GM18507 (cell line): ENCODE measurements at places on chromosomes 5 and 9.

DNA sequence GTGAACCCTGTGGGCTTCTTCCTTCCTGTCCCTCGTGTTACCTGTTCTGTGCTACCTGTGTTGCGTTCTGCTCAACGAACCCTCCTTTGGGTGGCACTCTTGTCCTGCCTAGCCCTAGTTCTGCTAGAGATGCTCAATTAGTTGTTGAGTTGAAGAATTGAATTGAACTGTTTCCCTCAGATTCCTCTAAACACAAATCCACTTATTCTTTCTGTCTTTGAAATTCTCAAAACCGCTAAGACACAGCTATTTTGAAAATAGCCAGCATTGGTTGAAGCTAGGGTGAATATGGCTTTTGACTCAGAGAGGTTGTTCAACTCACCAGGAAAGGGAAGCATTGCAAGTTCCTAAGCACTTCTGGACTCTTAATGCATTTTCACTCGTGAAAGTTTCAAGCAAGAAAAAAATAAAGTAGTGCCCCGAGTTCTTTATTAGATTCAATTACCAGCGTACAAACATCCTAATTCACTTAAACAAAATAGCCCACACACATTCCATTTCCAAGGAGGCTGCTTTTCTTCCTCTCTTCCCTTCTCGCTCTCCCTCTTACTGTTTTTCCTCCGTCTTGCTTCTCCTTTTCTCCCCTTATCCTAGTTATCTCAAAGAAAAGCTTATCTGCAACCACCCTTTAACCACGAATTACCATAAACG lies 642 bp upstream of the ITGA1 start:
- no peak for DNase-seq

DNA sequence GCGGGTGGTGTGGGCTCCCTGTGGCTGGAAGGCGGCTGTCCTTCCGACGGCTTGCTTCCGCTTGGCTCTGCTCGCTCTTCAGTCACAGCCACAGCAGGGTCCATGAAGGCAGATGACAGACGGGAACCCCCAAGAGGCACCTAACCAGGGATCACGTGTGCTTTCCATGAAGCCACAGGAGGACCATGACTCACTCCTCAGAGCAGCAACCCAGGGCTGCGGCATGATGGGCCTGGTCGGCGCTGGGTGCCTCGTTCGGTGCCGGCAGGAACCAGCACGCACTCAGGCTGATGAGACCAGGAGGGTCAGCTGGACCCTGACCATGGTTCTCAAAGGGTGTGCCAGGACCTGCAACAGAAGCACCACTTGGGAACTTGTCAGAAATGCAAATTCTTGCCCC lies 32.8 kb upstream of the MED10 start:
- no peak for DNase-seq

- DNase-seq = no peak
These were observed 605.0 kb downstream of the MTRR start for GRCh38 chr5:8473827-8474568.

DNA sequence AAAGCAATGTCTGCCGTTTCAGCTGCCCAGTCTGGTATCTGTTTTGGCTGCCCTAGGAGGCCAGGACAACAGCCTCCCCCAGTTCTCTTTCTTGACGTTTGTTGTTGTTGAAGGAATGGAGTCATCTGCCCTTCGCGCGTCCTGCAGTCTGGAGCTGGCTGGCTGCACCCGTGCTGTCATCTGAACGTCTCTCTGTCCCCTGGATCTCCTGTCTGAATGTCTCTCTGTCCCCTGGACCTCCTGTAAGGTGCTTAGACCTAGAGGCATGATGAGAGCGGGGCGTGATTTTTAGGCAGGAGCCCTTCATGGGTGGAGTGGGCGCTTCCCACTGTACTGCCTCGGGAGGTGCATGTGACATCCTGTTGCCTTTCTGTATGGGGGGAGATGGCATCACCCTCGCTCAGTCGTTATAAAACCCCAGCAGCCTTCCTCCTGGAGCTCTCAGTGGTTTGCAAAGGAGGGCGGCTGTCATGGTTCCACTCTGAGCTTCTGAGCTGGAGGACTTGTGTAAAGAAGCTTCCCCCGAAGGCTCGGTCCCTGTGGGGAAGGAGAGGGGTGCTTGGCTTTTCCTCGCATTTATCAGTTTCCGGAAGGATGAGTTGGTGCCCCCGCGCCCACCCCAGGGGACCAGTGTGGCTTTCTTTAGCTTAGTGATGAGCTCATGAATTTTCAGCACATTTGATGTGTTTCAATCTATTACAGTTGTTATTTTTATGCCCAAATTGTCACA lies 49.8 kb upstream of the OLFM1 start:
- DNase-seq = no peak

DNA sequence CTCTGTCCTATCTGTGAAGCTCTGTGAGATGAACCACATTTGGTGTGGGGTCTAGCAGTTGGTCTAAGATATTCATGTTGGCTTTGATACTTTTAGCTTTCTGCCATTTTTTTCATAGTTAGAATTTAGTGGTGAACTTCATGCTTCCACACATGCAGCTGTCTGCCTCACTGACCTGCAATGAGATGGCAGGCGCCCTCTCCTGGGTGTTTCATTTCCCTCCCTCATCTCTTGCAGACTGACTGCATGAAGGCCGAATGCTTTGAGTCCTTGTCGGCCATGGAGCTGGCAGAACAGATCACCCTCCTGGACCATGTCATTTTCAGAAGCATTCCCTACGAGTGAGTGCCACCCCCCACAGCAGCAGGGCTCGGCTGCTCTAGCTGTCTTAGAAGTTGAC lies 26.1 kb upstream of the CKMT2 start:
- no peak for DNase-seq

DNA sequence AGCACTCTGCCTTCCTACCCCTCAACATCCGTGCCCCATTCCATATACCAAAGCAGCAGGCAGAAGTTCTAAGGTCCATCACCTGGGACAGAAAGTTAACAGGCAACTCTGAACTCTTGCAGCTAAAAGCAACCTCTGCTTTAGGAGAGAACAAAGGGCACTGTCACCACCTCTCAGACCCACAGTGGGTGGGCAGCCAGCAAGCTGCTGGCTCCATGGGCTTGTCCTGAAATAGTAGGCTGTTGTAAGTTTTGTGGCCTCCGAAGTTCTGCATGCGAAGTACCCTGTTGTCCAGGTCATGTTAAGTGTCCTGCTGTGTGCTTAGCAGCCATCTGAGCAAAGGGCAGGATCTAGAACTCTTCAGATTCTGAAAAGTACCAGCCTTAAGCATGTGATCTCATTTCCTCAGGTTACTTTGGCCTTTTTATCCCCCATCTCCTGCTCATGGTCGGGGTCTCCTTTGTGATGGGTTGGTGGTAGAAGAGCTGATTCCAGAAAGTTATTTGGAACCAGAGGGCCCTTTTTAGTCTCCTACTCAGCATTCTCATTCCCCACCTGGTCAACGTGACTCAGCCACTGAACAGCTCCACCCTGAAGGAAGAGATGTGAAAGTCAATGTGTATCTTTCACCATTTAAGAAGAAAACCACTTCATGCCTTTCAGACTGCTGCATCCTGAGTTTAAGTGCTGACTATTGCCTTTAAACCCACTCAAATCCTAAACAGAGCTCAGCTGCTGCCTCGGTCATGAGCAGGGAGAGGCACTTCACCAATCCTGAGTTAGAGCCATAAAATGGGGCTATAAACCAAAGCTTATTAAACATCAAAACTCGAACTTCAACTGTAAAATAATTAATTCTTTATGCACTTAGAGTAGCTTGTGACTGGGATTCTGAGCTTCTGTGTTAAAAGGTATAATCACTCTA lies 121.4 kb downstream of the DPYSL3 start:
- DNase-seq = no peak

DNA sequence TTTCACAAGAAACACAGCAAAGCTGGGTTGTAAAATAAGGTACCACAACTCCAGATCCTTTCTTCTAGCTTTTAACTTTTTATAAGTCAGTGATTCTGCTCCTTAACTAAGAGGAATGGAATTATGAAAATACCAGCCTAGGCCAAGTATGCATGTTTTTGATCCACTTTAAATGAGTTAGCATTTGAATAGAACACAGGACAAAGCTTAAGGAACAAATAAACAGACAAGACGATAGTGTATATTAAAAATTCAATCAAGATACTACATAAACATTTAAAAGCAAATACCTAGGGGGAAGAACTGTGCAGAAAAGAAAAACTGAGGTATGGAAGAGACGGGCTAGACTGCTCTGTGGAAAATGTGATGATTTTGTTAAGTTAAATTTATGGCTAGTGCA lies 200.7 kb downstream of the LURAP1L start:
- DNase-seq = no peak

DNA sequence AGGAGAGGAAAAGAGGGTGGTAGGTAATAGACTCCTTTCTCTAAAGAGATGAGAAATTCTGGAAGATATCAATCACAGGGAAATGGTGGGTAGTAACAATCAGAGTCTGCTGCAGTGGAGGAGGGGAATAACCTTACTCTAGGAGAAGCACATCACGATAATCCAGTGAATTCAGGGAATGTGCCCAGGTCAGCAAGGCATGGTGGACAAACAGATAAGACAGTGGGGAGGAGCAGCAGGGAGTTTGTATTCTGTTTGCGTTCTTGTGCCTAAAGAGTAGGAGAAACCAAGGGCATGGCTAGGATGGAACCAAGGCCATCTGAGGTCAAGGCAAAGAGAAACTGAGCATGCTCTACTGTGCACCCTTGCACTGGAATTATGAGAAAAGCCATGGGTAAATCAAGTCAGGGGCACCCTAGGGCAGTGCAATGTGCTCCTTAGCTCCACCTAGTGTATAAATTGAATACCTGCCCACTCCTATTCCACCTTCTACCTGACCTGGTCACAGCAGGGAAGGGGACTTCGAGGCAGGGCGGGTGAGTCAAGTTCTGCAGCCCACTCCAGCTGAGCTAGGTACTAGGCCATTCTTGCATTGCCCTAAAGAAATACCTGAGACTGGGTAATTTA lies 31.6 kb downstream of the RETREG1 start:
- DNase-seq = no peak

DNA sequence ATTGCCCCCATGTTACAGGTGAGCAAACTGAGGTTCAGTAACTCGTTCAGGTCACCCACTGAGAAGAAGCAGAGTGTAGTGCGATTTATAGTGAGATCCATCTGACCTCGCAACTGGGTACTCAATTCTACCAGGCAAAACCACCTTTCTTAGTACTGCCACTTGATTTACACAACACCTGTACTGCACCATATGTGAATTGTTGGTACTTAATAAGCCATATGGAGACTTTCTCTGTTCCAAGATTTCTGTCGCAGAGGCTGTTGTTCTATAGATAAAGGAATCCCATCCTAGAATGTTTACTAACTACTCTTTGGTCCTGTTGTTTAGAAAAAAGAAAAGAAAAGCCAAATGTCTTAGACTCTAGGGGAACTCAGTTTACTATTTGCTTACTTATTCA lies 287.5 kb downstream of the KCTD16 start:
- DNase-seq = no peak

DNA sequence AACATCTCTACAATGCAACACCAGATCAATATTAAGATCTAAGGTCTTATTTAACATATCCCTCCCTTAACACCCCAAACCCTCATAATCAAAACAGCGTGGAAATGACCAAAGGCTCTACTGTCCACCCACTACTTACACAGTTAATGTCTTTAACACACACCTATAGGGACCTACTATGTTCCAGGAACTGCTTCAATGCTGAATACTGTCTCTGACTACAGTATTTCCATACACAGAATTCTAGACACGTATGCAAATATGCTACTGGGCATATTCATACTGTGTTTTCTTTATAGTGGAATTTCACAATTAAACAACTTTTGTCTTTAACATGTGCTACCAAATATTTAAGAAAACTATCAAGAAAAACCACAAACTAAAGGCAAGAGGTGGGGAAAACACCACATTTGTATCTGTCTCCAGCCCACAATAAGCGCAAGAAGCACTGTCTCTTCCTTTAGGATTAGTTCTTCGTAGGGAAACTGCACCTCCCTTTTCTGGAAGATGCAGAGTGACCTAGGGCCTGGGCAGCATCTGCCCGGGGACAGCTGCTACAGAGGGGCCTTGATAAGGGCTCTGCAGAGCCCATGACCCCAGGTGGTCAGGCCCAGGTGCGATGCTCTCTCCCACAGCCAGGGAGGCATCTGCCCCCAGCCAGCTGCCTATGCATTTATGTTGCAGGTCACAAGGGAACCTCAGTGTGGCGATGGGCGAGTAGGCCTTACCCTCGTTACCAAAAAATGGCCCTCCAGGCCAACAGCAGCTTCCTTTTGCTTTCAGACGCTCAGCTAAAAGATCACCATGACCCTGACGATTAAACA lies 55.2 kb downstream of the PSMB7 start:
- no peak for DNase-seq
